ENCODE measurements at places on chromosomes 1 and 21.

GRCh38 chr1:178300352-178300699 is 196.4 kb downstream of the CLEC20A start:
- no peak for DNase-seq

- DNase-seq = no peak
Observed at GRCh38 chr1:205927676-205928075, 15.6 kb downstream of the SLC26A9 start.

DNA sequence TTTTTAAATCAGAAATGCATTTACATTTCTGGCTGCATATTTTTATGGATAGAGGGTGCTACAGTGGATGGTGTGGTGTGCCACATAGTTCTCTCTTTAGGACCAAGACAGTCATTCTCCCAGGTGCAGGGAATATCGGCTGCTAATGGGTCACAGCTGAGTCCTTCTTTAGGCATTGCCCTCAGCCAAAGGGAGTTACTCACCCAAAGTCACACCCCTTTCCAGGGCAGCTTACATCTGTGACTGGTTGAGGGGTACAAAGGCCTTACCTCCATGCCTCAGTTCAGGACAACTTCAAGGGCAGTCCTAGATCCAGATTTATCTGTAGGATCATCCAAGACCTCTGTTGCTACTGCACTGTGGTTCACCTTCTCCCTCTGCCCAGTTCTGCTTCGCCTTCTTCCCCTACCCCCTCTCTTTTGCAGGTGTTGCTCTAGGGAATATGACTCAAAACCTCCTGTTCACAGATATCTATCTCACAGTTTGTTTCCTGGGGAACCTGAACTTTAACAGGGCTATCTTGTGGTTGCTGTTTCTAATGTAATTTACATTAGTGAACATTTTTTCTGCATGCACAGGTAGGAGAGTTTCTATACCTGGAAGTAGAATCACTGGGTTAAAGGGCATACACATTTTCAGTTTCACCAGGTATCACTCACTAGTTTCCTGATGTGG is 413.9 kb downstream of the RPS6KC1 start:
- DNase-seq = no peak

- DNase-seq = peak; percentile 15
Observed at GRCh38 chr1:234676103-234676594, 66.2 kb upstream of the IRF2BP2 start.

GRCh38 chr1:228851618-228852017 is 116.3 kb downstream of the RHOU start:
- no peak for DNase-seq

DNA sequence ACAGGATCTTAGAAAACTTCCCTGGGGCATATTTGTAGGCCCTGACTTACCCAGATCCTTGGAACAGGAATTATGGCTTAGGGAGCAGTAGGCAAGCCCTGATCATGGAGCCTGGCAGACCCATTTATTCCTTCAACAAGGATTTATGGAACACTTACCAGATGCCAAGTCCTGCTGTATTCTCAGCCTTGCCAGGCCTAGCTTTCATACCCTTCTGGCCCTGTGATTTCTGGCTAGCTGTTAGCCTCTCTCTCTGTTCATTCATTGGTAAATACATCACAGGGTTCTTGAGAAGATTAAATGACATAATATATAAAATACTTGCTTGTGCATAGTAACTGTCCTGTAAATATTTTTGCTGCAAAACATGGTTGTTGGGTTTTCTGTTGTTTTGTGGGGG is 32.4 kb upstream of the SRP9 start:
- peak; percentile 45 for DNase-seq

DNA sequence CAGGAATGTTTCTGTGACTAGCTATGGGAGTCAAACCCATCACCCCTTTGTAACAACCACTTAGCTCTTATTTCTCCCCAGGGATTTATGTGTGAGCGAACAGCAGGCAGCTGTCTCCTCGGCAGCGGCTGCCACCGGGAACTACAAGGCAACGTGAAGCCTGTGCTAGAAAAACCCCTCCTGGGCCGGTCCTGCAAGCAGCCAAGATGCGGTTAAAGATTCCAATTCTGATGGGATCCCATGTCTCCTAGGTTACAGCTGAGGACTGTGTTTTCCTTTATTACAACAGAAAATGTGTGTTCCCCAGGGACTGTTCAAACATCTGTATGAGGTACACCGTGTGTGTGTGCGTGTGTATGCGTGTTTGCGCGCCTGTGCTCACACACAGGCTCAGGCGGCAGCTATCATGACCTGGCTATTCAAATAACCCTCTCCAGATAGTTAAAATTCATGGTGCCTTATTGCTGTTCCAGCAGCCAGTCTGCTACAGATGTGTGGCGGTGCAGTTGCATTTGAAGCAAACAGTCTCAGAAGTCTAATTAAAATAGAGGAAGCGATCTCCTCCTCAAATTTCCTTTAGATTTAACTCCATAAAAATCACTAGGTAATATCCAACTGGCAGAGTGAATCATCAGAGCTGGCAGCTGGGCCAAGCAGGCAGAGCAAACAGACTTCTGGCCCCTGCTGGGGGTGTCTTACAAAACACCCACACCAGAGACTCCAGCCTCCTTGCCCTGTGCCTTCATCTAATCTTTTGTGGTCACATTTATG is 68.0 kb downstream of the LMX1A start:
- peak; percentile 99 for DNase-seq

DNA sequence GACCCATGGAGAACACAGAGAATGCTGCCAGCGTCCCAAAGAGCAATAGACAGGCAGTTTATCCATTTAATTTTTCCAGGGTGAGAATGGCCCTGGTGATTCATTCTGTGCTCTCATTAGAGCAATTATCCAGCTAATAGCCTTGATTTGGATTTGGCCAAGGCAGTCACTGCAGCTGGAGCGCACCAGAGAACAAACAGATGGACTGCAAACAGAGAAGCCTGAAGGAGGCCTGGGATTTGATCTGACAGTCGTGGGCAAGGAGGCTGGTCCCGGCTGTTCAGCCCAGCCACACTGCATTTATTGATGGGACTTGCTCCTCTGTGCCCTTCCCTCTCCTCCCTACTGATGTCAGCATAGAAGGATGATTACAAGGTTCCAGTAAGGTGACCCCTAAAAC is 353.9 kb upstream of the C1orf174 start:
- peak; percentile 19 for DNase-seq

DNA sequence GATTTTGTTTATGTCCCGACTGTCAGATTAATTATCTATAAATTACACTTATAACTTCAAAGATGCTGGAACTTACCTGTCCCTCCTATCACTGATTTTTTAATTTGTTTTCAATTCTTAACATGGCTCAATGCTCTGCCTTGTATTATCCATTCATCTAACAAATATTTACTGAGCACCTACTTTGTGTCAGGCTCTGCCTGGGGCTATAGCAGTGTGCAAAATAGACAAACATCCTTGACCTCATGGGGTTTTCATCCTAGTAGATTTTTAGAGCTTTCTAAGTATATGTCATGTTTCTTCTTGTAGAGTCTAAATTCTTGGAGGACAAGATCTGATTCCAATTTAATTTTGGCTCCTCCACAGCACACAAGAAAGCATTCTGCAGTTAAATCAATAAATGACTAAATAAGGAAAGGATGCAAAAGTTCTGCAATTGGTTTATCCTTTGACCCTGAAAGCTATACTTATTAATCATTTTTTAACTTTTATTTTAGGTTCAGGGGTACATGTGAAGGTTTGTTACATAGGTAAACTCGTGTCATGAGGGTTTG is 10.8 kb upstream of the SMYD2 start:
- no peak for DNase-seq

DNA sequence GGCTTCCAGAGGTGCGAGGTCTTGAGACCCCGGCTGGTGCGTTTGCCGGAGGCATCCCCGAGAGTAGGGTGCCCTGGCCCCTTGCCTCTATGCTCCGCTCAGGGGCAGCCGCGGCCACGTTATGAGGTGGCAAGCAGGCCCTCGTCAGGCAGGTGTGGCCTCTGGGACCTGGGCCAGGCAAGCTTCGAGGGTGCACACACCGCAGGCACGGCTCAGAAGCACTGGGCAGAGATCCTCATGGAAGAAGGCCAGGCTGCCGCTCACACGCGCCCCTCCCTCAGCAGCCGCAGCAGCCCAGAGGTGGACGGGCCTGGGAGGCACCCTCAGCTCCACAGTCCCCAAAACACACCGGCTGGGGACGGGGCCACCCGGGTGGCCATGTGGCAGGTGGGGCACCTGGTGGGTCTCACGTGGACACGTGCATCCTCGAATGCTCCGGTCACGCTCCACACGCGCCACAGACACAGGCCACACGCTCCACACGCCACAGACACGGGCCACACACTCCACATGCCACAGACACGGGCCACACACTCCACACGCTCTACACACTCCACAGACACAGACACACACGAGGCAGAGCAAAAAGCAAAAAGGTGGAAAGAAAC is 6.5 kb downstream of the SDF4 start:
- DNase-seq = no peak
